ENCODE measurements at places on chromosomes 7 and 10.

GRCh38 chr7:33155811-33156210 lies 26.4 kb downstream of the BBS9 start:
- DNase-seq = no peak

DNA sequence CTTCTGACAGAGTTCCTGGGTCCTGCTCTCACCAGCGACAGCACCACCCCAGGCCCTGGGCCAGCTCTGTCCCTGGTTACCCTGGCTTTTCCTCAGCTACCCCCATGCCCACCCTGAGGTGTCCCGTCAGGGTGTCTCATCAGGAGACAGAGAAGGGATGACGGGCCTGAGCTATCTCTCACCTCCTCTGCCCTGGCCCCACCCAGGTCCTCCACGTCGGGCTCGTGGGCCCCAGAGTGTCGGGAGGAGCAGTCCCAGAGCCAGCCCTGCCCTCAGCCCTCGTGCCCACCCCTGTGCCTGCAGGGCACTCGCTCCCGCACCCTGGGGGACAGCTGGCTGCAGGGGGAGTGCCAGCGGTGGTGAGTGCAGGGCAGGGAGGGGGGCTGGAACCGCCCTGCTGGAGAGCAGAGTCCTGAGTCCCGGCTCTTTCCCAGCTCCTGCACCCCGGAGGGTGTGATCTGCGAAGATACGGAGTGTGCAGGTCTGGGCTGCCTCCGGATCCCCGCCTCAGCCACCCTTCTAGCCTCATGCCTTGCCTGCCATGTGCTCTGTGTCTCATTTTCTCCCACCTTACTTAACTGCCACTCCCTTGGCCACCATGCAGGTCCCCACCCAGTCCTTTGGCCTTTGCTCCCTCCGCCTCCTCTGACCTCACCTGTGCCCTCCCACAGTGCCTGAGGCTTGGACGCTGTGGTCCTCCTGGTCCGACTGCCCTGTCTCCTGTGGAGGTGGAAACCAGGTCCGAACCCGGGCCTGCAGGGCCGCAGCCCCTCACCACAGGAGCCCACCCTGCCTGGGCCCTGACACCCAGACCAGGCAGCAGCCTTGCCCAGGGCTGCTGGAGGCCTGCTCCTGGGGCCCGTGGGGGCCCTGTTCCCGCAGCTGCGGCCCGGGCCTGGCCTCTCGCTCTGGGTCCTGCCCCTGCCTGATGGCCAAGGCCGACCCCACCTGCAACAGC lies 16.7 kb upstream of the ZNF862 start:
- no peak for DNase-seq

DNA sequence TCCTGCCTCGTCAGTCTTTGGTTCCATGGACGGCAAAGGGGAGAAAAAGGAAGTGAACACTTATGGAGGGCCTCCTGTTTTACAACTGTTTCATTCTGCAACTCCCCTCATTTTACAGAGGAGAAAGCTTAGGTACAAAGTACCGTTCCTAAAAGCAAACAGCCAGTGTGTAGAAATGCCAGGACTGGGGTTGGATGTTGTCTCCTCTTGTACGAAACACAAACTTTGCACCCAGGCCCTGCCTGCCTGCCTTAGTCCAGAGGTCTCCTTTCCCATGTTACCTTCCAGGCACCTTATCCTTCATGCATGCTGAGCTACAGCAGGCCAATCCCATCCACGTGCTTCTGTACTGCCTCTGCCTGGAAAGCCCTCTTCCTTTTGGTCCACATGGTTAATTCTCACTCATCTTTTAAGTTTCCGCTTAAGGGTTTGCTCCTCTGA lies 86.0 kb downstream of the ICA1 start:
- no peak for DNase-seq

DNA sequence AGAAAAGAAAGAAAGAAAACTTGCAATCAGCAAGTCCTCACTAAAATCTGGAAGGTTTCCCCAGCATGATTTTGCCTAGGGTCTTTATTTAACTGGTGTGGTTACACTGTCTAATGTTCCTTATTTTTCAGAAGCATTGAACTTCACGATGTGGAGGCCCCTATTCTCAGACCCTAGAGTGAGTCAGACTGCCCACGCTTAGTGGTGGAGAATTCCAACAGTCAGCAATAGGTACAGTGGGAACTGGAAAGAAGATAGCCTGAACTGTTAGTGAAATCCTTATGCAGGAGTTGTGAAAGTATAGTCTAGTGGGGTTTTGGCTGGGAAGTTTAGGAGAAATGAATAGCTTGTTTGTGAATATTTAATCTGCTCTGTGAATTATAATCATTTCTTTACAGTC lies 115.0 kb downstream of the FZD1 start:
- DNase-seq = no peak

DNA sequence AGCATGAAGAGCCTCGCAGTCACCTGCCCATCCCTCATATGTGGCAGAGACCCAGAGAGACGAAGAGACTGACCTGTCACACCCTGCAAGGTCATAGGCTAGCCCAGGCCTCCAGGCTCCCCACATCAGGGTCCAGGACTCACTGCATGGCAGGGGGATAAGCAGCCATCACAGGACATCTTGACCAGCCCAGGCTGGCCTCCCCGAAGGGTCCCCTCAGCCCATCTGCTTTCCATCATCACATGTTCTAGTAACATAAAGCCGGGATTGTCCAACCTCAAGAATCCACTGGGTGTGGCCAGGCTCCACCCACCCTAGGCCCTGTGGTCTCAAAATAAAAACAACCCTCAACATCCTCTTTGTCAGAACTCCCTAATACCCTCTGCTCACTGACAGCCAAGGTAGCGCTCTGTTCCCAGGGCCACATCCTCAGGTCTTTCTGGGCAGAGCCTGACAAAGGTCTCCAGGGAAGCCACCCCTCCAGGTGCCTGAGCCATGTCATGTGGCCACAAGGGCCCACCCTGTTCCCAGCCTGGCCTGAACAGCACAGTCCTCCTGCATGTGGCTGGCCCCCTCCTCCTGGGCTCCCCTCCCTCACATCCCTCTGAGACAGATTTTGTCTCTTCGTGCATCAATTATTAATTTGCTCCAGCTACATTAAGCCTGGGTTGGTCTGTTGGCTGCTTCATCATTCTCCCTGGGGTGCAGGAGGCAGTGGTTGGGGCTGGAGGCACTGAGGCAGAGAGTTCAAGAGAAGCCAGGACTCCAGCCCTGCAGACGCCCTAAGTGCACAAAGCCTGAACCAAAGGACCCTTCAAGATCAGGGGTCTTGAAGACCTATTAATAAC lies 131.8 kb upstream of the UNC5B start:
- DNase-seq = no peak

DNA sequence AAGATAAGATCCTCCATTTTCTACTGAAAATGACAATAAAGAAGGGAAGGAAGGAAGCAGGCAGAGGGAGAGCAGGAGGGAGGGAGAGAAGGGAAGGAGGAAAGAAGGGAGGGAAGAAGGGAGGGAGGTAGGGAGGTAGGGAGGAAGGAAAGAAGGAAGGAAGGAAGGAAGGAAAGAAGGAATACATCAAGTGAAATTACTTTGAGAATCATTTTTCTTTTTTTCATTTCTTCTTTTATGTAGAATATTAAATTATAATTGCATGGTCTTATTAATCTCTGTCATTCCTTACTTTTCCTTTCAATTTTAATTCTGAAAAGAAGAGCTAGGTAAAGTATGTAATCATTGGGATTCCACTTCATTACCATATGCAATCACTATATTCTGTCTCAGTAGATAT lies 97.8 kb downstream of the PLXDC2 start:
- no peak for DNase-seq

GRCh38 chr10:44980309-44981171 lies 1.9 kb upstream of the DEPP1 start:
- no peak for DNase-seq

- no peak for DNase-seq
Observed at GRCh38 chr7:149831741-149832219, 6.4 kb upstream of the ZNF862 start.

GRCh38 chr10:50396491-50397311 lies 145.4 kb upstream of the ASAH2 start:
- DNase-seq = no peak

- DNase-seq = no peak
Observed at GRCh38 chr7:75639071-75639885, 99.5 kb downstream of the HIP1 start.

- DNase-seq = no peak
Observed at GRCh38 chr7:42694894-42695507, 216.9 kb downstream of the C7orf25 start.

DNA sequence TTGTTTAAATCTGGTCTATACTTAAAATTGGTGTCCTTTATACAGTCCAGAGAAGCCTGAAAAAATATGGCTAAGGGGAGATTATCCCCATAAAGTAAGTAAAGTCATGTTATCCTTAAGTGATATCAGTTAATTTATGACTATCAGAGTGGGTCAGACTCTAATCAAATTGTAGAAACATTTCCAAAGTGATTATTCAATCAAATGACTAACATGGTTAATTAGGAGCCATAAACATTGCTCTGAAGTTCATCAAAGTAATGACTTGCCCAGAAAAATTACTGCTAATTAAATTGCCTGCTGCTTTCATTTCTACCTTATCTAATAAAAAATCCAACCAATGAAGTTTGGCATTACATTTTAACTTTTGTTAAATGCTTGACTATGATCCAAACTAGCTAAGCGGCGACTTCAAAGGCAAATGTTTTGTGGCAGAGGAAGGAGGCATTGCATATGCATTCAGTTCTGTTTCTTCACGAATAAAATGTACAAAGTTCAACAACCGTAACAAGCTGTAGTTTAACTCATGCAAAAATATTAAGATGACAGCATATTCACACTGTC lies 76.7 kb downstream of the ETV1 start:
- no peak for DNase-seq

DNA sequence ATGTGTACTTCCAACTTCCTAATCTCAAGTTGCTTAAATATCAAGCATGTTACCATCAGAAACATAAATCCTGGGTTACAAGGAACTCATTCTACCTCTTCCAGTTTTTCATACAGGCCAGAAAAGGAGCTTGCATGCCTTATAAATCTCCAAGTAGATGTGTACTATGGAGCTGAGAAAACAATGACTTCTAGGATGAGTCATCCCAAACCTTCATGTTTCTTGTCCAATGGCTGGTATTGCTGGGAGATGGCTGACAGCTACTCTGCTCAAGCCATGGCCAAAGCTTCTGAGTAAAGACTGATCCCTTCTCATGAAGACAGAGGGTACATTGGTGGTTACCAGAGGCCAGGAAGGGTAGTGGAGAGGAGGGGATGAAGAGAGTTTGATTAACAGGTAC lies 8.6 kb downstream of the RAPGEF5 start:
- DNase-seq = no peak

DNA sequence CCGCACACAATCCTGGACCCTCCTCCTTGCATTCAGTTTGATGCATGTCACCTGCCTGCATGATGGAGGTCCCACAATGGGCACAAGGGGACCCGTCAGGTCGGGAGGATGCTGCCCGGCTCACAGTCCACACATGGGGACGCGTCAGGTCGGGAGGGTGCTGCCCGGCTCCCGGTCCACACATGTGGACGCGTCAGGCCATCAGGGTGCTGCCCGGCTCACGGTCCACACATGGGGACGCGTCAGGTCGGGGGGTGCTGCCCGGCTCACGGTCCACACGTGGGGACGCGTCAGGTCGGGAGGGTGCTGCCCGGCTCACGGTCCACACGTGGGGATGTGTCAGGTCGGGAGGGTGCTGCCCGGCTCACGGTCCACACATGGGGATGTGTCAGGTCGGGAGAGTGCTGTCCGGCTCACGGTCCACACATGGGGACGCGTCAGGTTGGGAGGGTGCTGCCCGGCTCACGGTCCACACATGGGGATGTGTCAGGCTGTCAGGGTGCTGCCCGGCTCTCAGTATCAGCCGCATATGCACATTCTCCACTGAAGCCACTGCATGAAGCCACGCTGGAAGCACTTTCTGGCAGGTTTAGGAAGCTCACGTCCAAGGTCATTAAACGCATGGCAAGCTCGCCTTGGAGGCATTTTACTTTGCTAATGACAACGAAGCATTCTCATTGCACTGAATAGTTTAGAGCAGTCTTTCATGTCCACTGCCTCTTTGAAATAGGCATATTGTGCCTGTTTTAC lies 50.3 kb downstream of the DIP2C start:
- no peak for DNase-seq

GRCh38 chr7:81447351-81447952 lies 322.4 kb downstream of the HGF start:
- DNase-seq = peak; percentile 10

DNA sequence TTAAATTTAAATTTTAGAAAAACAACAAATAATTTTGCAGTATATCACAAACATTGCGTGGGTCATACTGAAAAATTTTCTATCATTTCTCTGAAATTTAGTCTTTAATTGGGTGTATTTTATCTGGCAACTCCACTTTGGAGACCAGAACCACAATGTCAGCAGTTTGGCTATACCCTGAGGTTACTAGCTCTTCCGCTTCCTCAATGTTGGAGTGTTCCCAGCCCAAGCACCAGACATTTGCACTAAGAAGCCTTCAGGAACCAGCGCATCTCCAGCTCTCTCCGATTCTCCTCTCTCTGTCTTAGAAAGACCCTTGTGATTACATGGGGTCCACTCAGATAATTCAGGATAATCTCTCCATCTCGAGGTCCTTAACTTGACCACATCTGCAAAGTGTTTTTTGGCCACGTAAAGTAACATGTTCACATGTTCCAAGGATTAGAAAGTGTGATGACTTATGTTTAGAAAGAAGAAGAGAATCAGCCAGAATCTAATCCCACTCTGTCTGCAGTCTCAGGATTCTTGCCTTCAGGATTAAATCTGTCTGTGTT lies 43.1 kb upstream of the ADRB1 start:
- DNase-seq = no peak

DNA sequence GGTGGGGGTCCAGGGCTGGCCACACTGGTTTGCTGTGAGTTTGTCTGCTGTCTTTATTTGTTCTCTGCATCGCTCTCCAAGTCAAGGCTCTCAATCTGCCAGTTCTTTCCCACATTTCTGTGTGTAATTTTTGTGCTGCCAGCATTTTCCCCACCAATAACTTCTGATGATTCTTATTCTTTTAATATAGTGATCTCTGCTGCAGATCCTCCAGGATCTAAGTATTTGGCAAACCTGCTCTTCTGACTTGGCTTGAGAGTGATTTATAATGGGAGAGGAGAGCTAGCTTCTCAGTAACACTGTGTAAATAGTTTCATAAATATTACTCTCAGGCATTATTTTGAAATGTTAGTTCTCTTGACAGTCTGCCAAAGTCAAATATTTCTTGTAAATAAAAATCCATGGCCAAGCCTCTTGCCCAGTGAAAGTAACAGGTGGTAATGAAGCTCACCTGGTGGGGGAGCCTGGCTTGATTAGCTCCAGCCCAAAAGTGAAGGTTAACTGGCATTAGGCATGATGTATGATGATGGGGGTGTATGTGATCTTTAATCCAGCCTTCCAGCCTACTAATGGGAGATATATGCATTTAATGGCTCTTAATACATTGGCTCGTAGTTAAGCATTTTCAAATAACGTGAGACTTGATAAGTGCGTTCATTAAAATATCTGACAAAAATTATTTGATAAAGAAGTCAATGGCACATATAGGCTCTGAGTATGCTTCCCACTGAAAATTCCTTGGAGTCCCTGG lies 1055.9 kb downstream of the KCNMA1 start:
- peak; percentile 21 for DNase-seq

- no peak for DNase-seq
Observed at GRCh38 chr7:74302745-74303221, 13.6 kb downstream of the CLIP2 start.
